Peyer's patch (tissue), 4 donors: ENCODE measurements at places on chromosomes 7 and 10. TPM values are rescaled to one million over a fixed set of nuclear protein-coding genes. Genes with fewer than 3 reads are reported as not detected.

CPXM2 gene
- 5.6 TPM for total RNA-seq

NXPH1 gene
- not detected for total RNA-seq

OR2A5 gene
- total RNA-seq = not detected

VSIR gene
- 136 TPM for total RNA-seq

GNGT1 gene
- total RNA-seq = not detected
